ENCODE measurements at places on chromosomes 3 and 15.

GRCh38 chr3:134294302-134295280 is 43.9 kb upstream of the RYK start:
- peak; percentile 12 for DNase-seq

- DNase-seq: no peak
Observed at GRCh38 chr3:189192725-189193124, 21.0 kb downstream of the TPRG1 start.

GRCh38 chr15:29470794-29471193 is 201.2 kb upstream of the NSMCE3 start:
- no peak for DNase-seq

- no peak for DNase-seq
Observed at GRCh38 chr3:149815728-149816127, 2.7 kb downstream of the RNF13 start.

GRCh38 chr3:194483850-194484249 is 3.0 kb downstream of the ATP13A3 start:
- no peak for DNase-seq

DNA sequence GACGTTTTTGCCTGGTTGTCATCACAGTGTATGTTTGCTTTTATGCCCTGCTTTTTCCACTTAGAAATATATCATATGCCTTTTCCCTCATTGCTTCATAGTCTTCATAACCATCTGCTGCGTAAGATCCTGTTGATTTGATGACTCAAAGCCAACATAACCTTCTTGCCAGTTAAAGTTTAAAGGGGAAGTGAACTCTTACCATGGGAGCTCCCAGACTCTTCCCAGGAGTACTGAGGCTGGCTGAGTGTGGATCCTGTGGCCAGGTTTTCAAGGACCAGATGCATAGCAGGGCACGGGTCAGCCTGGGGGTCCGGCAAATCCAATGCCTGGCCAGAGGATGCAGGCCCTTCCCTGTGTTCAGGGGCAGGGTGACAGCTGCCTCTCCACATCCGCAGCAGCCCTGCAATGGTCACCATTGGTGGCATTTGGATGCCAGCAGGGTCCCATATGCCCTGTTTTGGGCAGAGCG is 42.0 kb upstream of the SACM1L start:
- no peak for DNase-seq

DNA sequence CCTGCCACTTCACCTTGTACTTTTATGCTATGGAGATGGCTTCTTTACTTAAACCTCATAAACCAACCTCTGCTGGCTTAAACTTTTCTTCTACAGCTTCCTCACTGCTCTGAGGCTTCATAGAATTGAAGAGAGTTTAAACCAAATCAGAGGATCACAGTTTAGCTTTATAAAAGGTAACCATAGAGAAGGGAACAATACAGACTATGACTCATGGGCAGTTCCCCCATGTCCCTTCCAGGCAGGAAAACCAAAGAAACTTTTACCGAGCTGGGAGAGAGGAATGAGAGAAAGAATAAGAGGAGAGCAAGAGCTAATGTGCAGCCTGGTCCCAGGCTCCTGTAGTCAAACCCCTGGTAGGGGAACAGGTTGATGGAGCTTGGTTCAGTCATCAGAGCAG is 53.9 kb upstream of the NEDD4 start:
- DNase-seq: no peak

DNA sequence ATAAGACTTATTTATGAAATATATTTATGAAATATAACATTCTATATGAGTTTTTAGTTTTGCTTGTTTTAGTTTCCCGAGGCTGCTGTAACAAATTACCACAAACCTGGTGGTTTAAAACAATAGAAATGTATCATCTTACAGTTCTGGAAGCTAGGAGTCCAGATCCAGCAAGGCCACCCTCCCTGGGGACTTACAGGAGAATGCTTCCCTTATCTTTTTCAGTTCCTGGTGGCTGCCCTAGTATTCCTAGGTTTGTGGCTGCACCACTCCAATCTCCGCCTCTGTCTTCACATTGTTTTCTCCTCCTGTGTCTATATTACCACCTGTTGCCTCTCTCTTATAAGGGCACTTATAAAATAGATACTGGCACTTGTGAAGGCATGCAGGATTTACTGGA is 877.8 kb downstream of the TUSC7 start:
- no peak for DNase-seq

All from T-helper 1 cell (primary cell).